Stimulated activated CD8-positive, alpha-beta memory T cell treated with anti-CD3 and anti-CD28 coated beads, Interleukin-4, amount 100 ng/mL, for 4 hours (primary cell): ENCODE measurements at places on chromosomes 2 and 18.

- DNase-seq: no peak
These were observed 44.3 kb upstream of the MRPL33 start for GRCh38 chr2:27727257-27727656.

DNA sequence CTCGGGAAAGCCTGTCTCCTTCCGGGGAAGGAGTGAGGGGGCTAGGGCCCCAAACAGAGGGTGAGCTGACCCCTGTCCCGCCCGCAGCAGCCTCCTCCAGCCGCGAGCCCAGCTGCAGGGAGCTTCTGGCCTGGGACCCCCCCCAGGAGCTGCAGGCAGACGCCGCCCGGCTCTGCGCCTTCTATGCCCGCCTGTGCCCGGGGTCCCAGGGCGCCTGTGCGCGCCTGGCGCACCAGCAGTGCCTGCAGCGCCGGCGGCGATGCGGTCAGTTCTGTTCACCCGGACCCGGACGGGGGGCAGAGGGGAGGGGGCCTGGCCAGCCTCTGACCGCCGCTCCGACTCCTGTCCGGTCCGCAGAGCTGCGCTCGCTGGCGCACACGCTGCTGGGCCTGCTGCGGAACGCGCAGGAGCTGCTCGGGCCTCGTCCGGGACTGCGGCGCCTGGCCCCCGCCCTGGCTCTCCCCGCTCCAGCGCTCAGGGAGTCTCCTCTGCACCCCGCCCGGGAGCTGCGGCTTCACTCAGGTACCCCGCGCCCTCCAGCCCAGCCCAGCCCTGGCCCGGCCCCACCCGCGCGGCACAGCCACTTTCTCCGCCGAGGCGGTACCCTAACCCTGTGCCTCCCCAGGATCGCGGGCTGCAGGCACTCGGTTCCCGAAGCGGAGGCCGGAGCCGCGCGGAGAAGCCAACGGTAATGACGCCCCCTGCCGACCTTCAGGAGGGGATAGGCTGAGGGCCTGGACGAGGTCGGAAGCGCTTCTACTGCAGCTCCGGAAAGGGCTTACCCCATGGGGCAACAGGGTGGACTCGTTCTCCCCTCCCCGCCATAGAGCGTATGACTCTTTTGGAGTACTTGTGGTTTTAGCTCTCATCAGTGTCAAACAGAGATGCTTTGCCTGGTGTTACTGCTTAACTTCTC is 2.0 kb upstream of the CHRND start:
- no peak for DNase-seq

DNA sequence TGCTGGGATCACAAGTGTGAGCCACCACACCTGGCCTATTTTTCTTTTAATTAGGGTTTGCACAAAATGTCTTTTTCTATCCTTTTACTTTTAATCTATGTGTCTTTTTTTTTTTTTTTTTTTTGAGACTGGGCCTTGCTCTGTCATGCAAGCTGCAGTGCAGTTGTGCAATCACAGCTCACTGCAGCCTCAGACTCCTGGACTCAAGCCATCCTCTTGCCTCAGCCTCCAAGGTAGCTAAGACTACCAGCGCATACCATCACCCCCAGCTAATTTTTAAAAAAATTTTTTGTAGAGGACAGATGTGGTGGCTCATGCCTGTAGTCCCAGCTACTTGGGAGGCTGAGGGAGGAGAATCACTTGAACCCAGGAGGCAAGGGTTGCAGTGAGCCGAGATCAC is 27.1 kb downstream of the ADCY3 start:
- DNase-seq: no peak

DNA sequence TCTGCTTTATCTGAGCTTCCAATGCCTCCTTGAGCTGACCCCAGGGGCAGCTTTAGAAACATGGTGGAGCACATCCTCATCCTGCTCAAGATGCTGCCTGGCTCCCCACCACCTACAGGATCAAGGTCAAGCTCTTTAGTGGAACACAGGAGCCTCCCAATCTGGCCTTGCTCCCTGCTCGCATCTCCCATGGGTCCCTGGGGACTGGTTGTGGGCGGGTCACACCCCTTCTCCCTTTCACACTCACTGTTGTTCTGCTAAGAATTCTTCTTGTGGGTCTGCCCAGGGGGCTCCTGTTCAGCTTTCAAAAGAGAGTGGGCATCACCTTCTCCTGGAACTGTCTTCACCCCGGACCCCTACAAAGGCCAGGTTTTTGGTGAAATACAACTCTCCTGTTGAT is 8.4 kb upstream of the NT5DC4 start:
- no peak for DNase-seq

- DNase-seq: no peak
These were observed 1265.5 kb upstream of the ACVR2A start for GRCh38 chr2:146579147-146579930.

DNA sequence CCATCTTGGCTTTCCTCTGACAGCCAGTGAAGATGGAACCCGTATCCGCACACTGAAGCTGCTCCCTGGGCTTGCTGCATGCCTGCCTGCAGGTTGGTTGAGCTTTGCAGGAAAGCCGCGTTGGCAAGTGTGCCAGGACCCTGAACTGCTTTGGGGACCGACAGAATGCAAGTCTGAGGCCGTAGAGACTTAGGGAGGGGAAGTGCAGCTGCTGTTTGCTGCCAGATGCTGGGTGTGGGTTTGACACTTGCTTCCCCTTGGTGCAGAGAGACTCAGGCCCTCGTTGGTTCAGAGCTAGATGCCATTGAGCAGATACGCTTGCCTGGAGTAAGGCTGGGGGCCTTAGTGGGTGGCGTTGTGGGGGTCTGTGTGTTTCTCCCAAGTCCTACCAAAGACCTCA is 13.1 kb upstream of the PHLPP1 start:
- no peak for DNase-seq

DNA sequence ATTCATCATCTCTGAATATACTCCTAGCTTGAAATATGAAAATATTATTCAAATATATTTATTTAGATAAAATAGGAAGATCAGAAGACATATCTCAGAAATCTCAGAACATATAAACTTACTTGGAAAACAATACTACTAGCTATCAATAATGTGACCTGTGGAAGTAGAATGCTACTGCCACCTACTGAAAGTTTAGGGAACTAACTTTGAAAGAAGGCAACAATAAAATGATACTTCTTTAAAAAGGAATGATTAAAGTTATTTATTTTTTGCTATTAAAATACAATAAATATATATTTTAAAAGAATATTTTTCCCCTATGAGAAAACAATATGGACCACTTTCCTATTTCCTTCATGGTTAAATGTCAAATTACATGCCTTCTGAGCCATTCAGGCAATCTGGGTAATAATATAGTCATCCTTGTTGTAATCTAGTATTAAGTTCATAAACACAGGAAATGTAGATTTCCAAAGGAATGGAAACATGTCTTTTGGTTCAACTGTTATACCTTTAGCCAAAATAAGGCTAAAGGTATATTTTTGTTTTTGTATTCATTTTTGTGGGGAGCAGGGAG is 26.0 kb downstream of the ACADL start:
- no peak for DNase-seq

- no peak for DNase-seq
These were observed 3.0 kb downstream of the TGIF1 start for GRCh38 chr18:3452750-3453539.

DNA sequence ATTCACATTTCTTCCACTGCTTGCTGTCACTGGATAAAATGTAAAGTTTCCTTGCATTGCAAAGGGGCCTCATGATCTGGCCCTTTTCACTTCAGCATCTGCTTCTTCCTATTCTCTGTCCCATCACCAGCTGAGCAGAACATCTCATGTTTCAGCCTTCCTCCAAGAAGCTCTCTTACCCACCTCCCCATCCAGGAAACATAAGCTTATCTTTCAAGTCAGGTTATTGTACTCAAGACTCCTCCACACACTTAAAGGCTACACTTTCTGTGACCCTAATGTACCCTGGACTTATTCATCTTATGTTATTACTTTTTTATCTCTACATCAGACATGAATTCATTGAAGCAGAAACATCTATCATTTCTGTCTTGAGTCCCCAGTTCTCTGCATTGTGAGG is 230.5 kb downstream of the PMAIP1 start:
- DNase-seq: no peak

- DNase-seq: no peak
These were observed 67.5 kb downstream of the TANC1 start for GRCh38 chr2:159035790-159036411.

DNA sequence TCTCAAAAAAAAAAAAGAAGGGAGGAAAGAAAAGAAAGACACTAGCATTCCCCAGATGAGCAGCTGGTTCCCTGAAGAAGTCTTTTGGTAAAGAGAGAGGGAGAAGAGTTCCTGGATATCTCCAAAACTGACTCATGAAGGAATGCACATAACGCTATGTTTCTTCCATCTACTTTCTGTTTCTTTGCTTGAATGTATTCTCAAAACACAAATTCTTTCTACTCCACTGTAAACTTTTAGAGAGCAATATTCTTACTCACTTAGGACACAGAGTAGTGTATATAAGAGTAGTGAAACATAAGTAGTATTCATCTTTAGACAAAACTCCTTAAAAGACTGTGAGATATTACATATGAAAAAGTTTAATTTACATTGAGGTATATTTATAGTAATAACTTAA is 64.2 kb downstream of the TRIP12 start:
- no peak for DNase-seq

DNA sequence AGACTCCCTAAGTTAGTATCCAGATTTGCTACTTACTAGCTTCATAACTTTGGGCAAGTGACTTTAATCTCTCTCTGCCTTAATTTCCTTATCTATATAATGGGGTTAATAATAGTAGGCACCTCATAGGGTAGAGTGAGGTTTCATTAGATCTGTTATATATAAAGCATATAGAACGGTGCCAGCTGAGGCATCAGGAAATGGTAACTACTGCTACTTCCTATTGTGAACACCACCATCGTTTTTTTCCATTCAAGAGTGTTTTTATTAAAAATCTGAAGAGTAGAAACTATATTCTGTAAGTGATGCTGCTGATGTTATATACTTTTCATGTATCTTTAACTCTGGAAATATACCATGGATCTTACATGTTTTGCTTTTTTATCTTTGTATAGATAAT is 44.3 kb downstream of the MALT1 start:
- no peak for DNase-seq

DNA sequence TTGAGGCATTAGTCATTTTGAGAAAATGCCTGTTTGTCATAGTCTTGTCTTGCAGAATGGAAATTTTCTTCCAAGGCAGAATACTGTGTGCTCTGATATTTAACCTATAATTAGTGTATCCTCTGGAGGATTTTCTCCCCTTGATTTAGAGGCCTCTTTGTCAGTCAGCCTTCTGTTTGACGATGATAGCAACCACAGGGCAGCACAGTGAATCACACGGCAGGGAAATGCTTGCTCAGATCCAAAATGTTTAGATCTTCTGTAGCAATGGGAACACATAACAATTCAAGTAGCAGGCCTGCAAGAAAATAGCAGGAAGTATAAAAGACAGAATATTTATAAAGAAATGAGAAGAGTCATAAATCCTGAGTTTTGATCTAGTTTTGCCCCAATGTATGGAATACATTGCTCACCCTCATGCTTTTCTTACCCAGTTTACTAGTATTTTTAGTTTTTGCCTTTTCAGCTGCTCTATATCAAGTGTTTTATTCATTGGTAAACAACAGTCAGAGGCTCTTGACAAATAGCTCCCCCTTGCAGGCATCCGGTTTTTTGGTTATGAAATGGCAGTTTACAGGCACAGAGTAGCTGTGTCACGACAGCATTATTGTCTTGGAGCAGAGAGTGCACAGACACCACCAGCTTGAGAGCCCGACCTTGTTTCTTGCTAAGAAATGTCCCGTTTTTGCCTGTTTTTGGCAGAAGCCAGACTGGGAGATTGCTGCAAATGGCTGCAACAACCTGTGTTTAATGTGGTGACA is 185.1 kb downstream of the MYO3B start:
- no peak for DNase-seq

DNA sequence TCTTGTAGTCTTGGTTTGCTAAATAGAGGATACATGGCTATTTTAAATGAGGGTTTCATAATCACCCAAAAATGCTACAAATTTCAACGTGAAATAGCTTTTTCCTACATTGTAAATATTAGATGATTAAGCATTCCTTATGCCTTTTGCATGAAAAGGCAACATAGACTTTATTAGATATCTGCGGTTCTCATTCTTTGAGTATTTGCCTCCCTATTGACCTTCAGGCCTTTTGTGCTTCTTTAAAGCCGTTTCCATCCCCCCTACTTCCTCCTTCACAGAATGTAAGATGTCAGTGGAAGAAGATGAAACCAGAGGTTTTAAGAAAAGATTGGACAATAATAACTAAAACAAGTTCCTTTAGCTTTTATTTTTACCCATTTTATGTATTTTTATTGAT is 144.1 kb downstream of the UBE2E3 start:
- no peak for DNase-seq
